Chondrocyte (in vitro differentiated cells): ENCODE measurements at places on chromosomes 1 and 21. TPM values are rescaled to one million over a fixed set of nuclear protein-coding genes. Genes with fewer than 3 reads are reported as not detected.

GRCh38 chr1:53508991-53509666, 49.9 kb downstream of the DMRTB1 start:
- no peak for DNase-seq

GRCh38 chr1:113191579-113192076, 118.6 kb downstream of the LRIG2 start:
- no peak for DNase-seq

DNA sequence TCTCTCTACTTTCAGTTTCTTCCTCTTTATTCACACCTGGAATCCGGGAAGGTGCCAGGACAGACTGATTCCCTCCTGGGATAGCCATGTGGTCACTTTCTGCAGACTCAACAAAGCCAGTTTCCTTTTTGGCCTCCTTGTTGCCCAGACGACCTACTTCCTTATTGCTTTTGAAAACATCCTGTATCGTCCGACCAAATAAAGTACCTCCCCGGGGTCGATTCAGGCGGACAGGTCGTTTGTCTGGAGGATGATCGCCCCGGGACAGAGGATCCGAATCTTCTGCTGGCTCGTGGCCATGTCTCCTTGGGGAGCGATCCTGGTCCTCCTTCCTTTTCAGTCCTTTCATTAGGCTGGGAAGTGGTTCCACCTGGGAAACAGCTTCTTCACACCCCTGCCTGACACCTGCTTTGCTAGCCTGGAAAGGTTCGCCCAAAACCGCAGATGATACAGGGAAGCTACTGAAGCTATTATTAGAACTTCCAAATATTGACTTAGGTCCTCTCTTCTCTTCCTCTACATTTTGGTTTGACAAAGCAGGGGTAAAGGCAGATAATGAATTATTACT, 1.2 kb downstream of the MCM3AP start:
- no peak for DNase-seq

DNA sequence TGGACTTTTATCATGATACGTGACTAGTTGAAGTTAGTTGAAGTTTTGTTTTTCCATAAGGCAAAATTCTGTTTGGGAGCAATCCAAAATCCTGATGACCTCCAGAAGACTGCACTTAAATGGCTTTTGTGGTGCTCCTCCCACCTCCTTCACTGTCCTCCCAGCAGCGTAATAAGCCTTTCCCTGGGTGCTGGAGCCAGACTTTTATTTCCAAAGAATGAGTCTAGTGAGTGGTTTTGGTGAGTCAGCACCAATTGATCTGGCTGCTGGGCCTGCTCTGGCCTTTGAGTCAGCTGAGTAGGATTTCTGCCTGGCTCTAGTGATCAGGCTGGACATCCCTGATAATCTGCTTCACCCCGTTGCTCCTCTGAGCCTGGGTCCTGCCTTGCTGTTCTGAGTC, 21.7 kb upstream of the KCND3 start:
- DNase-seq: no peak

DNA sequence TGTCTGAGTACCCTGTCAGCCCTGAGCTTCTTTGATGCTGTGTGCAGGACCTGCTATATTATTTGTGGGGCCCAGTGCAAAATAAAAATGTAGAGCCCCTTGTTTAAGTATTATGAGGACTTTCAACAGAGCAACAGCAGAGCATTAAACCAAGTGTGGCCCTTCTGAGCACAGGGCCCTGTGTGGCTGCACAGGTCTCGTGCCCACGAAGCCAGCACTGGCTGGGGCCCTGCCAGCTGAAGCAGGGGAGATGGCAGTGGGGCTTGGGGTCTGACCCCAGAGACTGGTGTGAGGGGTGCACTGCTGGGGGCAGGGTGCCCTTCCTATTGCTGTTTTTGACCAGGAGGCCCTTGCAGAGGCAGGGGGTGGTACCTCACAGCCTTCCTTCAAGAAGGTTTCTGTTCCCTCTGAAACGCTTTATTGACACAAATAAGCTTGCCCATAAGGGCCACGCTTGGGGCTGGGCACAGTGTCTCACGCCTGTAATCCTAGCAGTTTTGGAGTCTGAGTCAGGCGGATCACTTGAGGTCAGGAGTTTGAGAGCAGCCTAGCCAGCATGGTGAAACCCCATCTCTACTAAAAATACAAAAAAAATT, 2.2 kb upstream of the SEMA4A start:
- DNase-seq: no peak

DNA sequence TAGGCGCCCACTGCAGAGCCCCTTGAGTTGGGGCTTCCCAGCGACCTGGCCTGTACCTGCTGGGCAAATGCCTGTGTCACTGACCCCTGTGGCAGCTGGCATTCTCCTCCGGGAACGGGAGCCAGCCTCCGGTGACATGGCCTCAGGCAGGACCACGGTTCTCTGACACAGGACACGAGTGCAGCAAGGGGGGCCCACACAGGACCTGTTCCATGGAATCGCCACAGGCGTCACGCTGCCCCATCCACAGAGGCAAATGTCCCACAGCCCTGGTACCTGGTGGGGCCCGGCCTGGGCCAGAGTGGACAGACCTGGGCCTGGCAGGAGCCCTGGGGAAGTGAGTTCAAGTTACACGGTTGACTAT, 2.6 kb downstream of the ITGB2 start:
- no peak for DNase-seq

DNA sequence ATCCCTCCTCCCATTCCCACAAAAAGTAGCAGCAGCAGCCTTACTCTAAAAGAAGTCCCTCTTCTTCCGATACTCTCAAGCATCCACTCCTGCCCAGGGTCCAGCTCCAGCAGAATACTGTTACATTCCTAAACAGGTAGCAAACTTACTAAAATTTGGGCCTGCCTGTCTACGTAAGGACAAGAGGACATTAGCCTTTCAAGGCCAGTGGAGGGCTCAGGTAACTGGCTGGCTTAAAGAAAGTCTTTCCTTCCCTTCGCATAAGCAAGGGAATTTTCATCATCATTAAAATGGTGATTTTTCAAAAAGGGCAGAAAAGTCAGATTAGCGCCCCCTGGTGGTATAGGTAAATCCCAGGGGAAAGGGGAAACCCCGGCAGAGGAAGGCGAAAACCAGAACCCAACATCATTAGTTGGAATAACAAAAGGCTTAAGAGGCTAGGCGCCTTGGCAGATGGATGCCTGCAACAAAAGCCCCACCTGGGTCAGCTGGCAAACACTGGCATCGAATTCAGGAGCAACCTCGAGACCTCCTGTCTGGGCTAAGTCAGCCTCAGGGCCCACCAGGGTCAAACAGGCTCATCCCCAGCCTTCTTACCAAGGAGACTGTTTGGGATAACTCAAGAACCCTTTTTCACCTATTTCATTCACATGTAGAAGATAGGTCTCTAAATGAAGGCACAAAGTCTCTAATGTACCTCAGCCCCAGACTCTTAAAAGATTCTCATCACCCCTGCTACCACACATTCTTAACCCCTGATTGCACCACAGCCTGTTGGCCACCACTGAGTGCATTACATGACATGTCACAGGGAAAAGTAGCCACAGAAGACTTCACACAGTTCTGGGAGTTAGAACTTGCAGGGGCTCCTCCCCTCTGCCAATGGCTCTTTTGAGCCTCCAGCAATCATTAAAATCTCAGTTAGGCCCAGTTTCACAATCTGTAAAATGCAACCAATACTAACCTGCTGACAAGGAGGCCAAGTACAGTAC, 36.7 kb downstream of the ERI3 start:
- DNase-seq: no peak

DNA sequence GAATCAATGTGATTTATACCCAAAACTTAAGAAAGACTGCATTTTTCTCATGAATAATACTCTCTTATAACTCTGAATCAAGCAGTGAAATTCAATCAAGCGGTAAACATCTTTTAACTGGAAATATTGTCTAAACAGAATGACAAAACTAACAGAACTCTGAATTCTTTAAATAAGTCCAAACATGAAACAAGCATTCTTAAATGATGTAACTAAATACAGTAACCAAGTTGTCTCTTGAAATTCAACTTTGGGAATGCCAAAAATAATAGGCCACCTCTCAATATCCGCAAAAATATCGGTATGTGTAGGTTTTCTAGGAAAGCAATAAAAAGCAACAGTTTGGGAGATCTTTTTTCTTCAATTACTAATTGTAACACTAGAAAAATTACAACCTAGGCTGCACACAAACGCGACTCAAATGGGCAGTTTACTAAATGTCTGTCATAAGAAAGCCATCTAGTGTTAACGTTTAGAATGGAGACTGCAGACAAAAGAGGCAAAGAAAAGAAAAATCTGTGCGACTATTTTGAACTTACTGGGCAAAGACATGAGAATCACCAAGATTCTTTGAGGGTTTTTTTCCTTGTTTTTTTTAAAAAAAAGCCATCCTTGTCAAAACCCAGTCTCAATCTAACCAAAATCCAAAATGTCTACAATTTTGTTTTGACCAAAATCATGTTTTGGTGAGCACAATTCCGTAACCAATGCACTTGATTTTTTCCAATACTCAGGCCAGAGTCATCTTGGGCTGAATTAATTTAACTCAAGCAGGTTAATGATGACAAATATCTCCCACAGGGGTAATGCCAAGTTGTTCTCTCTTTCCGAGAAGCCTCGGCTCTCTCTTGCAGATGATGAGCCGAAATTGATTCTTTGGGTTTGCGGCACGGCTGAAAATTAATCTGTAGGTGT, 1.3 kb downstream of the SIPA1L2 start:
- no peak for DNase-seq

HAO2 gene
- not detected in 3 replicates for total RNA-seq

SH3D21 gene
- total RNA-seq: 9.4 to 15.0 TPM (median 10.8 TPM) in 3 replicates

GRCh38 chr1:150168960-150169601, 19.4 kb downstream of the PLEKHO1 start:
- no peak for DNase-seq

DNA sequence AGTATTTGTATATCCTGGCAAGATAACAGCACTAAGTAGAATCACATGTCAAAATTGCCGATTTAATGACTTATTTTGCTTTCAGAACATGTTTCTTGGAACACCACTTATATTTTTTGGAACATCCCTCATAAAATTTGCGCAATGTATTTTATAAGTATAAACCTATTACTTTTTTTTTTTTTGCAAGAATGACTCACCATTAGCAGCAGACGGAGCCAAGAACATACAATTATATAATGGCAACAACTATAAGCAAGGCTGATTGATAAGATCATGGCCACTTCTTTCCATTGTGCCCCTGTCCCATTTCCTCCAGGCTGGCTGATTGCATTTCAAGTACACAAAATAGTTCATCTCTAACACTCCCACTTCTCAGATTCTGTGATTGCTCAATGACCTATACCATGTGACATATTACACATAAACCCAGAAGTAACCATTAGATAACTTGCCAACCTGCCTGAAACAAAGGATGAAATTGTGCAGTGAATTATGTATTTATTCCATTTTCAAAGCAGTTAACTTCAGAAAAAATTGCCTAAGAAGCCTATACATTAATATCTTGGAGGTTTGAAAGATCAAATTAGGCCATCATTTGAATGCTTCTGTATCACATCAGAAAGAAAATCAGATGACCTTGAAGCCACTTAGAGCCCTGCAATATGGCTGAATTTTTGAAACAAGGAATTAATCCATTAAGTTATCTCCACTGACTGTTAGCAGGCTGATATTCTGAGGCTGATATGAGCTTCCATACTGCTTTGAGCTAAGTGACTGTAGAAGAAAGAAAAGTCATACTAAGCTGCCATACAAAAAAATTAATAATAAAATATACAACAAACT, 77.8 kb upstream of the PRMT6 start:
- no peak for DNase-seq

DNA sequence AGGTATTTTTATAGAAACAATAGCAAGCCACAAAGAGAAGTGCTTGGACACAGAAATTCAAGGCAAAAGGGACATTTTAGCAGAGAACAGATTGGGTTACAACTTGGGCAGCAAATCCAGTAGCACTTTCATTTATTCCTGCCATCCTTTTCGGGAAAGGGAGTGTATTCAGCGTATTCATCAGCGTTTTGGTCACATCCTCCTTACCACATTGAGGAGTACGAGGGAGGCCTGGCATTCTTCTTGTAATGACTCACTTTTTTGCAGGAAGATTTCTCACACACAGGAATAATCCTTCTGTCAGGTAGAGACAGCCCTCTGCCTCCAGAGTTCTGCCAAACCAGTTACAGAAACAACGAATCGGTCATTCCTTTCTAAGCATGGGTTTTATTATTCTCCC, 18.1 kb upstream of the FAM78B start:
- no peak for DNase-seq

CELA2A gene
- total RNA-seq: not detected in 3 replicates

GRCh38 chr1:25430967-25431881, 527 bp downstream of the MACO1 start:
- no peak for DNase-seq

ELF3 gene
- total RNA-seq: 0.10 to 0.40 TPM (median 0.36 TPM) in 3 replicates

- no peak for DNase-seq
These were observed 593 bp upstream of the CD53 start for GRCh38 chr1:110872366-110872744.

- no peak for DNase-seq
These were observed 128.9 kb upstream of the SGIP1 start for GRCh38 chr1:66405061-66405460.
